ENCODE measurements at places on chromosomes 6 and 20. TPM values are rescaled to one million over a fixed set of nuclear protein-coding genes. Genes with fewer than 3 reads are reported as not detected.

Gene KIF3B
- total RNA-seq: 33.7 TPM

Gene C20orf204
- total RNA-seq: 0.31 TPM

Gene BMP5
- total RNA-seq: not detected

Gene LGSN
- not detected for total RNA-seq

Gene PAK5
- total RNA-seq: not detected

Gene OPRL1
- total RNA-seq: 0.81 TPM

Gene TBX18
- total RNA-seq: 16.7 TPM

Gene PLA2G7
- total RNA-seq: not detected

Gene SDHAF4
- 8.2 TPM for total RNA-seq

Gene TREML2
- total RNA-seq: not detected

Gene TNFRSF6B
- 0.33 TPM for total RNA-seq

Gene KIF13A
- 70.3 TPM for total RNA-seq

Gene ECT2L
- total RNA-seq: not detected

Gene SNX5
- total RNA-seq: 67.8 TPM

Gene CRISP2
- total RNA-seq: not detected

Gene SYTL3
- 5.3 TPM for total RNA-seq

Gene AGER
- 6.8 TPM for total RNA-seq

Gene ROS1
- 0.07 TPM for total RNA-seq
